ENCODE measurements at places on chromosomes 3 and 15.
A peak's percentile ranks its signal among the peaks of the same experiment; 100 is the strongest.

GRCh38 chr15:60672400-60672799 lies 193.5 kb upstream of the ICE2 start:
- no peak for DNase-seq

DNA sequence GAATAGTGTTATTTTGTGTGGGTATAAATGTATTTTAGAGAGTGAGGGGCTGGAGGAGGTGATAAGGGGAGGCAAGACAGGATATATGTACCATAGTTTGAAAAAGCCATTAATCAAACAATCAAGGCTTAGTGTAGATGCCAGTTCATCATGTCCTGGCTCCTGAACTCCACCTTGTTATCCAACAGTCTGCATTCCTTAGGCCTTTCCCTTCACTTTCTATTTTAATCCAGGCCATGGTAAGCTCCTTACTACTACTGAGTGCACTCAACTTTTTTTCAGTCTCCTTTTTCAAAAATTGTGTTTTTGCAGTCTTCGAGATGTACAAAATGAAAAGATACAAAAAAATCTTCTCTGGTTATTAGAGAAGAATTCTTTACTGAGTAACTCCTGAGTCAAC lies 700.5 kb upstream of the NAALADL2 start:
- no peak for DNase-seq

- DNase-seq, result no peak
Measured at GRCh38 chr3:136428167-136428566, 178.0 kb downstream of the PCCB start.

DNA sequence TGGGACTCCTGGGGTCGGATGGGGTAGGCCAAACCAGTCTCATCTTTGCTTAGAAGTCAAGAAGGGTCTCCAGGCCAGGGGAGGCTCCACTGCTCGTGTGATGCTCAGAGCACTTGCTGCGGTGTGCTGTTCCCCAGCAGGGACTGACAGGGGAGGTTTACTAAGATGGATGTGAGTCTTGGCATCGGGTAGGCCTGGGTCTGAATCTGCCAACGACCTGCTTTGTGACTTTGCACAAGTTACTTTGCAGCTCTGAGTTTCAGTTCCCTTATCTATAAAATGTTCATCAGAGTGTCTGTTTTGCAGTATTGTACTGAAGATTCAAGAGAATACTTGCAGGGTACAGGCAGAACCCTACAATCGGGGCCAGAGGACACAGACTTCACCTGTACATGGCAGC lies 17.3 kb upstream of the CDCP1 start:
- DNase-seq, result no peak

DNA sequence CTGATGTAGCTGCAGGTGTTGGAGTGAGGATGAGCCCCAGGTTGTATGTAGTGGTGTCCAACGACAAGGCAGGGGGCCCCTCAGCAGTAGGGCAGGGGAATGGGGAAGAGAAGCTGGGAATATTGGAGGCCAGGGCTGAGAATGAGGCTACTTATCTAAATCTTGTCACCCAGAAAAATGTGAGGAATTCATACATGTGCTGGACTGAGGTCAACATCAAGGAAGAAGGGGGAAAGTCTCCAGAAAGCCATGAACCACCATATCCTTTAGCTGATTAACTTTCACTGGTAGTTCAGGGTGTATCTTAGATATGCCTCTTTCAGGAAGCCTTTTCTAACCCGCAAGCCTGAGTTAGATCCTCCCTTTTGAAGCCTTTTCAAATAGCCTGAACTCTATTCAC lies 22.6 kb upstream of the FSTL1 start:
- no peak for DNase-seq

DNA sequence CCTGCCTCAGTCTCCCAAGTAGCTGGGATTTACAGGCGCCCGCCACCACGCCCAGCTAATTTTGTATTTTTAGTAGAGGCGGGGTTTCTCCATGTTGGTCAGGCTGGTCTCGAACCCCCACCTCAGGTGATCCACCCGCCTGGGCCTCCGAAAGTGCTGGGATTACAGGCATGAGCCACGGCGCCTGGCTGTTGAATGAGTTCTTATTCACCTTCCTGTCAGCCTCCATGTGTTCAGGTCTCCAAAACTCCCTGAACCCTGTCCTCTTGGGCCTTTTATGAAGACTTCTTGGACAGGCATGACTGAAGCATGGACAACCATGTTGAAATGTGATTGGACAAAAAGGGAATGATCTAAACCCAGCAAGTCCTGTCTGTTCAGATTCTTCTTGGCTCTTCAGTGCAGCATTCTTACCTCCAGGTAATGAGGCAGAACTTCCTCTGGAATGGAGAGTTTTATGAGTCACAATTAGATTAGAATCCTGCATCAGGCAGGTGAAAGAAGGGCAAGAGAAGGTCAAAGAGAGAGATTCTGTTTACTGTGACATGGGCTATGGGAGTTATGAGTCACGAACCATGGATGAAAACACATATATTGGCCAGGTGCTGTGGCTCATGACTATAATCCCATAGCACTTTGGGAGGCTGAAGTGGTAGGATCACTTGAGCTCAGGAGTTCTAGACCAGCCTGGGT lies 23.1 kb upstream of the EIF4A2 start:
- no peak for DNase-seq

- peak; percentile 77 for DNase-seq
Measured at GRCh38 chr3:129650256-129650872, 43.9 kb upstream of the PLXND1 start.

DNA sequence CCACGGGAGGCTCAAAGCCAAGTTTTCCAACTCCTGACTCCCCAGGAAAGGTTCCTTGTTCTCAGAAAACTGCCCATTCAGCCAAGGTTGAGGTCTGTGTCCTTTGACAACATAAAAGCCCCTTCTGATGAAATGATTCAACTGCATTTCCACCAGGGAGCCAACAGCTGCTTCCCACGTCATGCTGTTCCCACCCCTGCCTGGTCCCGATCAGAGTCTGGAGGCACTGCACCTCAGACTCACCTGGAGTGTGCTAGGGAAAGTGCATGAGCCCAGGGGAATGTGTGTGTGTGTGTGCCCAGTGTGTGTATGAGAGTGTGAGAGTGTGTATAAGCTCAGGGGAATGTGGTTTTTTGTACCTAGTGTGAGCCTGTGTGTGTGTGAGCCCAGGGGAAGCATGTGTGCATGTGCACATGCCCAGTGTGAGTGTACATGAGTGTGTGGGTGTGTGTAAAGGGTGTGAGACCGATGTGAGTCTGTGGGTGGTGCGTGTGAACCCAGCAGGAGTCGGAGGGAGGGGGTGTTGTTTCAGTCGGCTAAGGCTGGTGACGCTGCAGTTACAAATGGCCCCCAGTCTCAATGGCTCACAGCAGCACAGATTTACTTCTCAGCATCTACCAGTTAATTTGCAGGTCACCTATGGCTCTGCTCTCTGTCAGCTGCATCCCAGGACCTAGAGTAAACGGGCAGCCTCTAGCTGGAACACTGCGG lies 20.3 kb upstream of the SLC6A1 start:
- no peak for DNase-seq

DNA sequence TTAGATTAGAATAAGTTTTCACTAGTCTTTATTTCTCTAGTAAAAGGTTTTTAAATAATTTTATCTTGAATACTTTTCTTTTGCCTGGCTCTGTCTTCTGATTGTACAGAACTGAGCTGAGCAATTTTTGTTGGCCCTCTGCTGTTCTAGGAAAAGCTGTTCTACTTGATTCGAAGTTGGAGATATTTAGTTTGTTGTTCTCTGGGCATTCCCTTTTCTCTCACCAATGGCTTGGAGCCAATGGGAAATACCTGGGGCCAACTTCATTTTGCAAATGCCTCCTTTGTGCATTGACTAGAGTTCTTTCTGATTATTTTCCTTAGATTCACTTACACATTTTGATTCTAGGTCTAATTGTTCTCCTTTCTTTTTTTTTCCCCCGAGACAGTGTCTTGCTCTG lies 16.5 kb downstream of the ABHD5 start:
- DNase-seq, result no peak

GRCh38 chr3:50381383-50381782 lies 22.1 kb upstream of the TMEM115 start:
- DNase-seq, result no peak

DNA sequence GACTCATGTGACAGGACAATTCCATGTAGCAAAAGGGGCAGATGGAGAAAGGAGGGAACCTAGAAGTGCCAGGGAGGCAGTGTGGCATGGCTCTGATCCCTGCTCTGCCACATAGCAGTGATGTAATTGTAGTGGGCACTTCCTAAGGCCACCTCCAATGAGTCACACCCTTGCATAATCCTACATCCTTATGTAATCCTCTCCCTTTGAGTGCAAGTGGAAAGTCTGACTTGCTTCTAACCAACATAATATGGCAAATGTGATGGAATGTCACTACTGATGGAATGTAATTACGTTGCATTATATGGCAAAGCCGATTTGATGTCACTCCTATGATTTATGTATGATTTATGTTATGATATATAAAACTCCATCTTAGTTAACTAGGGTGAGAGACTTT lies 72.9 kb upstream of the ATP2C1 start:
- DNase-seq, result peak; percentile 24

GRCh38 chr3:71577011-71577410 lies 6.5 kb downstream of the FOXP1 start:
- DNase-seq, result no peak

DNA sequence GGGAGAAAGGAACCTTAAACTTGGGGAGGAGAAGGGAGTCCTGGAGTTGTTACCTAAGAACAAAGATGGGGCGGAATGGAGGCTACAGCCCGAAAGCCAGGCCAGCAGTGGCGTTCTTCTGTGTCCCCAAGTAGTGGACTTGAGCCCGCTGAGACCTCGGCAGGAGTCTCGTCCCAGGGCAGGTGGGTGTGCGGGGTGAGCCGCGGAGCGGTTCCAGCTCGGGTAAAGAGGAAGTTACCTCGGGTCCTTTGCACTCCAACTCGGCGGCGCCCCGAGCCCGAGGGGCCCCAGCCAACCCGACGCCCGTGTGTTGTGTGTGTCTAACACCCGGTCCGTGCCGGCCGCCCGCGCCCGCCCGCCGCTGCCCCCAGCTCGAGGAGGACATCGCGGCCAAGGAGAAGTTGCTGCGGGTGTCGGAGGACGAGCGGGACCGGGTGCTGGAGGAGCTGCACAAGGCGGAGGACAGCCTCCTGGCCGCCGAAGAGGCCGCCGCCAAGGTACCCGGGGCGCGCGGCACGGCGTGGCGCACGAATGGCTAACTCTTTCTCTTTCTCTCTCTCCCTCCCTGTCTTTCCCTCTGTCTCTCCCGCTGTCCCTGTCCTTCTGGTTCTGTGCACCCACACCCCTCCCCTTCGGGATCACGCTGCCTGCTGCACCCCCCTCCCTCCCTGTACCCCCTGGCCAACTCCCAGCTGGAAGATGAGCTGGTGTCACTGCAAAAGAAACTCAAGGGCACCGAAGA lies 959 bp downstream of the TPM1 start:
- peak; percentile 6 for DNase-seq
